ENCODE measurements at places on chromosomes 5 and 9. TPM values are rescaled to one million over a fixed set of nuclear protein-coding genes. Genes with fewer than 3 reads are reported as not detected.
A peak's percentile ranks its signal among the peaks of the same experiment; 100 is the strongest.

DNA sequence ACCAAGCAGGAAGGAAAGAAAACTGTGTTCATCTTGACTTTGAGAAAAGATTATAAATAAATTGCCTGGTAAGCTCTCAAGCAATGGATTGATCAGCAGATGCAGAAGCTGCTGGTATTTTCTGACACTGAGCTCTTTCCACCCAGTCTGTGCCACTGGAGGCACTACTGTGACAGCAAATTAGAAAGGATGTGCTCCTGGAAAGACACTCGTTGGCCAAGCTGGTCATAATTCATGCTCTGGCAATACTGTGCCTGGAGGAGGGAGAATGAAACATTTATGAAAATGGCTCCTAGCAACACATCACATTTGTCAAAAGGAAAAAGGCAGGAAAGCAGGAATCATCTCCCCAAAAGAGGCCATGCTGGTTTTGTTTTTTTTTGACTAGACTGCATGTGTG, 84.2 kb downstream of the CAVIN4 start:
- no peaks in the 10 kb centered on the region for H3K27me3 ChIP-seq
- DNase-seq, result no peak
- no peak overlapping the region for H3K27ac ChIP-seq
- no peaks in the 10 kb centered on the region for H3K36me3 ChIP-seq
- no peak overlapping the region for H3K4me3 ChIP-seq

DNA sequence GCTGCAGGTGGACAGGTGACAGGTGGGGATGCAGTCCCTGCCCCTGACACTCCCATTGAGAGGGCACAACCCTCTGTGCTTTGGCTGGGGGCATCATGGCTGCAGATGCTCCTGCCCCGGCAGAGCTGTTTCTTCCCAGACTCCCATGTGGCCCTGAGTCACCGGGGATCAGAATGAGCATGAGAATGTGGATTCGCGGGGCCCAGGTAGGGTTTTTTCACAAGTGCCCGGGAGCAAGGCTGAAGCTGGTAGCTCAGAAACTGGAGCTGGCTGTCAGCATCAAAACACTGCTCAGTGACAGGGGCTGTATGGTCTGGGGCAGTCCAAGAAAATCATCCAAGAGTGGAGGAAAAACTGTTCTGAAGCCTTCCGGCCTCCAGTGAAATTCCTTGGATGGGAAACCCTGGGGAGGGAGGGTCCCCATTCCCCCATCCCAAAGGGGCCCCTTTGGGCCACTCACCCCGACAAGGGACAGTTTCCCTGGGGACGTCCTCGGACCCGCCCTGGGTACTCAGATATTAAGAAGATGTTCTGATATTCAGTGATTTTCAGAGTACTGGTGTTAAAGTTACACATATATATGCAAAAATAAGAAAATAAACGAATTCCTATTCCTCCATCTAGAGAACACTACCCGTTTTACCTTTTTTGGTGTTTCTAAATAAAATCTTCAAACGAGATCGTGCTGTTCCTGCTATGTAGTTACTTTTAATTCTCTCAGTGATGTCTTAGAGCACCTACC, 120.1 kb upstream of the LPCAT1 start:
- H3K27ac ChIP-seq, result no peak overlapping the region
- DNase-seq, result no peak
- H3K4me3 ChIP-seq, result no peak overlapping the region
- no peaks in the 10 kb centered on the region for H3K36me3 ChIP-seq
- peaks cover 20% of the 10 kb centered on the region for H3K27me3 ChIP-seq

DNA sequence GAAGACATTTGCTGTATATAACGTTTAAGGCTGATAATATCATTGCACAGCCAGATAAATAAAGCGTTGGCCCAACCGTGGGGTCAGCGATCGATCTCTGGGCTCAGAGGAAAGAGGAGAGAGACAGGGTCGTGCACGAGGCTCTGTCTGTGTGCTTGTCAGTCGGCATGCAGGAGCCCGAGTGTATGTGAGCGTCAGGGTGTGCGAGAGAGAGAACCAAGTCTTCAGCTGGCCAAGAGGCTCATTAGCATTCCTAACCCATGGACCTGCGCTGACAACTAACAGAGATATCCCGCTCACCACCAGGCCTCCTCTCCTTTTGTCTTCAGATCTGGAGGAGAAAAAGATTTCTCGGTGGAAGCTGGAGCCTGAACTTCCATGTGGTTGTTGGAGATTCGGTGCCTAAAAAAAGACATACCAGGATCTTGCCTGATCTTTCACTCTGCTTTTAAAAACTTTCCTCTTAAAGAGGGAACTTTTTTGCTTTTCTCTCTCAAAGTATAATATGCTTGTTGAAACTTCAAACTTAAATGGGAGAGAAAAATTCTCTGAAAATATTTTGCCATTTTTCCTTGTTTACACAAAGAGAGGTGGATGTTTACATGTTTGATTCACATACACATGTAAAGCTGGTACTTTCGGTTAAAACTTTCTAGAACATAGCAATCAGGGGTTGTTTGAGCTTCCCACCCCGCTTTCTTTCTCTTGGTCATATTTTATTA, 16.5 kb downstream of the NR2F1 start:
- peaks cover 4% of the 10 kb centered on the region for H3K27me3 ChIP-seq
- DNase-seq, result no peak
- H3K36me3 ChIP-seq, result no peaks in the 10 kb centered on the region
- H3K27ac ChIP-seq, result no peak overlapping the region

DNA sequence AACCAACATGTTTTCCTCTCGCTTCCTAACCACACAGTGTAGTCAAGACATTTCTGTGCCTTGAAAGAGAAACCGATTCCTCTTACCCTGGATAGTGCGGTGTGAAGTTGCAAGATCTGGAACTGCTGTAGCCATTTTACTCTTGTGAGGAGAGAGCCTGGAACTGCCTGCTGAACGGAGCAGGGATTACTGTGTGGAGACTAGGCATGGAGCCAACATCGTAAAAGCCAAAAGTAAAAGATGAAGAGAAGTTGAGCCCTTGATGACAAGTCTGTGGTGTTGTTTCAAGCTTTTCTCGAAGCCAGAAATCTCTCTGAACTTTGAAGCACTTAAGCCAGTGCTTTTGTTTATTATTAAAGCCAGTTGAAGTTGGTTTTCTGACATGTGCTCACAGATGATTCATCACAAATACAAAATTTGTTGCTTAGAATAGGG, 110.1 kb upstream of the GRIN3A start:
- H3K27me3 ChIP-seq, result no peaks in the 10 kb centered on the region
- no peaks in the 10 kb centered on the region for H3K36me3 ChIP-seq
- DNase-seq, result no peak

- no peak overlapping the region for H3K27ac ChIP-seq
- peak overlapping the region; percentile 51 for H3K4me3 ChIP-seq
- H3K36me3 ChIP-seq, result no peaks in the 10 kb centered on the region
- no peaks in the 10 kb centered on the region for H3K4me1 ChIP-seq
These were observed 618.4 kb downstream of the PDE4D start for GRCh38 chr5:59275170-59275509.

GRCh38 chr5:151148583-151148982, 9.0 kb downstream of the ANXA6 start:
- peaks cover 18% of the 10 kb centered on the region for H3K4me1 ChIP-seq
- no peak overlapping the region for H3K27ac ChIP-seq
- peaks cover 24% of the 10 kb centered on the region for H3K36me3 ChIP-seq
- no peak for DNase-seq

GRCh38 chr5:123719004-123719403, 207.0 kb downstream of the CSNK1G3 start:
- H3K4me1 ChIP-seq, result no peaks in the 10 kb centered on the region
- DNase-seq, result no peak
- H3K27ac ChIP-seq, result no peak overlapping the region
- H3K27me3 ChIP-seq, result no peaks in the 10 kb centered on the region
- no peaks in the 10 kb centered on the region for H3K36me3 ChIP-seq
- H3K4me3 ChIP-seq, result no peak overlapping the region

- H3K4me1 ChIP-seq, result no peaks in the 10 kb centered on the region
- H3K27ac ChIP-seq, result no peak overlapping the region
- no peaks in the 10 kb centered on the region for H3K27me3 ChIP-seq
- no peak for DNase-seq
- no peak overlapping the region for H3K4me3 ChIP-seq
- H3K36me3 ChIP-seq, result no peaks in the 10 kb centered on the region
These were observed 90.2 kb upstream of the LHFPL2 start for GRCh38 chr5:78738693-78739300.

DNA sequence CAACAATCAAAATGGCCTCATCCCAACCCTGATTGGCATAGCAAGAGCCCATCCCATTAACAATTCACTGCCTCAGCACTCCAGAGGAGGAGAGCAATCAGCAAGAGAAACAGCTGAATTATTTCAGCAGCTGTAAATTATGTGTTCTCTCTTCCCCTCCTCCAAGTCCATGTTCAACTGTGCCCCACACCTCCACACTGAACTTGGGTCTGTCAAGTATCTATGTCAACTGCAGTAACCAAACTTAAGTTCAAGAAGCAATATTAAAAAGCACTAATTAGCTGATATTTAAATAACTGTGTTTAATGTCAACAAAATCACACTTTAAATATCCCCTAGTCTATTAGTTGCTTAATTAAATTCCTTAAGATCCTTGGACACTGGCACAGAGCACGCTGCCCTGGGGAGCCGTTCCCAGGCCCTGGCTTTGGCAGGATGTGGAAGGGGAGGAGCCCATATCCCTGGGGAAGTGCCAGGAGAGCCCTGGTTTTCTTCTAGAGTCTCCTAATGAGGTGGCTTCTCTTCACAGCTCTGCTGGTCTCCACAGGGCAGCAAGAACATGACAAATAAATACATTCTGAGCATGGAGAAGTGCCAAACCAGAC, 50.6 kb downstream of the SIL1 start:
- no peaks in the 10 kb centered on the region for H3K27me3 ChIP-seq
- peak; percentile 81 for DNase-seq
- no peak overlapping the region for H3K4me3 ChIP-seq
- no peaks in the 10 kb centered on the region for H3K36me3 ChIP-seq

GRCh38 chr9:87725900-87726709, at the start of gene CTSL:
CTSL (plus strand) TSS chr9:87726119; CDS start chr9:87727604, 1,485 bp downstream.
- no peaks in the 10 kb centered on the region for H3K27me3 ChIP-seq
- H3K4me1 ChIP-seq, result peaks cover 18% of the 10 kb centered on the region
- H3K27ac ChIP-seq, result peak within 1 kb of the TSS; percentile 87

- peaks cover 41% of the 10 kb centered on the region for H3K36me3 ChIP-seq
- no peak for DNase-seq
These were observed 8.7 kb downstream of the APTX start for GRCh38 chr9:32992595-32993238.

DNA sequence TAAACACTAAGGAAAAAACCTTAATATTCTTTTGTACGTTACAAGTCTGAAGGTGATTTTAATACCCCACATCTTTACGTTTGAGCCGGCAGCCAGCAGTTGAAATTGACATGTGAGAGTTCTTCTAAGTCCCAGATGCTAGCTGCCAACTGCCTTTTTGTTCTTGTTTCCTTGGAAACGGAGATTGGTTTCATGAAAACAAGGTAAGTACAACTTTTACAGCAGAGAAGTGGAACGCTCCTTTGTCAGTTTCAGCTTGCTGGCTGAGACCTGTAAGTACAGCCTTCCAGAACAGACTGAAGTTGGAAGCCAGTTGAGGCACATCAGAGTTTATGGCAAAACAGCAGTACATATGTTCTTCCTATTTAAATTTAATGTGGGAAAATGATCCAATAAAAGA, 1018.4 kb upstream of the ARRDC3 start:
- no peaks in the 10 kb centered on the region for H3K4me1 ChIP-seq
- H3K27me3 ChIP-seq, result no peaks in the 10 kb centered on the region
- H3K4me3 ChIP-seq, result no peak overlapping the region

GRCh38 chr5:122155546-122155945, 26.2 kb downstream of the ZNF474 start:
- no peaks in the 10 kb centered on the region for H3K27me3 ChIP-seq
- DNase-seq, result no peak
- H3K4me3 ChIP-seq, result no peak overlapping the region
- no peaks in the 10 kb centered on the region for H3K4me1 ChIP-seq

GRCh38 chr9:69645488-69645887, 26.7 kb downstream of the APBA1 start:
- peak; percentile 55 for DNase-seq
- no peaks in the 10 kb centered on the region for H3K4me1 ChIP-seq
- no peaks in the 10 kb centered on the region for H3K27me3 ChIP-seq
- H3K36me3 ChIP-seq, result no peaks in the 10 kb centered on the region

DNA sequence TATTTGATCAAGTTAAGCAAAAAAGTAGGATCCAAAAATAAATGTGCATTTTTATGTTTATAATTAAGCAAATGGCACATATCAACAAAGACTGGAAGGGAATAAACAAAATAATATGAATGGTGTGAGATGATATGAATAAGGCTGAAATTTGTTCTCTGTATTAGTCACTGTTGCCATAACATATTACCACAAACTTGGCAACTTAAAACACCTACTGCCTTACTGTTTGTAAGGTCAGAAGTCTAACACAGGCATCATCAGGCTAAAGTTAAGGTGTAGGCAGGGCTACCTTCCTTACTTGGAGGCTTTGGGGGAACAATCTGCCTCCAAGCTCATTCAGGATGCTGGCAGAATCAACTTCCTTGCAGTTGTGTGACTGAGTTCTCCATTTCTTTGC, 19.3 kb downstream of the PGGT1B start:
- no peak overlapping the region for H3K4me3 ChIP-seq
- H3K4me1 ChIP-seq, result peaks cover 22% of the 10 kb centered on the region
- no peaks in the 10 kb centered on the region for H3K27me3 ChIP-seq
- no peak for DNase-seq
- H3K27ac ChIP-seq, result no peak overlapping the region

DNA sequence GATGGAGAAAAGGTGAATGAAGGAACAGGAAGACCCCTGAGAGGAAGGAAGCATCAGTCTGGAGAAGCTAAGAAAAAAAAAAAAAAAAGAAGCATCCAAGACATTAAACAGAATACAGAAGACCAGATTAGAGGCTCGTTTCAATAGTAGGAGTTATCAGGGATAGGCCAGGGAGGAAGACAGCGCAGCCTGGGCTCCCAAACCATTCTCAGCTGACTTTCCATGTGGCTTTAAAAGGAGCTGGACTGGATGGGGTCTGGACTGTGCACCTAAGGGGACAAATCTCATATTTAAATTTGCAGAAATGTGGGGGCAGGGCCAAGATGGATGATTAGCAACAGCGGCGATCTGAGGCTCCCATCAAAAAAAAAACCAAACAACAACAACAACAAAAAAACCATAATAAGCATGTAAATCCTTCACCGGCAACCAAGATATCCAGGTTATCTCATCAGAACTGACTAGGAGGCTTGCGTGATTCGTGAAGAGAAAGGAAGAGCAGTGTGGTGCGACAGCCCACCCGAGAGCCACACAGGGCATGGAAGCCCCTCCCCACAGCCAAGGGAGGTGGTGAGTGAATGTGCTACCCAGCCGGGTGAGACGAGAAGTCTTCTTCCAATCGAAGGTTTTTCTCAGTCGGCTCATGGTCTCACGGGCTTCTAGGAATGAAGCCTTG, 114.9 kb upstream of the ADAMTS16 start:
- H3K27me3 ChIP-seq, result no peaks in the 10 kb centered on the region
- DNase-seq, result no peak
- no peaks in the 10 kb centered on the region for H3K36me3 ChIP-seq
- H3K4me3 ChIP-seq, result no peak overlapping the region
- H3K27ac ChIP-seq, result no peak overlapping the region

The IL7R gene
- 1.8 TPM for polyA plus RNA-seq

The NUTM2F gene
- not detected for polyA plus RNA-seq

The LCN1 gene
- not detected for polyA plus RNA-seq

The IFNA16 gene
- polyA plus RNA-seq, result not detected

The LTC4S gene
- polyA plus RNA-seq, result 44.4 TPM

The ANKRD18B gene
- polyA plus RNA-seq, result not detected

The PLAC8L1 gene
- polyA plus RNA-seq, result 1.2 TPM

The SPINK4 gene
- 4.3 TPM for polyA plus RNA-seq

The CDC20B gene
- polyA plus RNA-seq, result not detected

Data from adrenal gland (tissue), 19 donors.